Glomerular endothelial cell (primary cell): ENCODE measurements at places on chromosomes 5 and 9. TPM values are rescaled to one million over a fixed set of nuclear protein-coding genes. Genes with fewer than 3 reads are reported as not detected.

MARCHF3 gene
- total RNA-seq = 25.9 and 36.6 TPM in 2 replicates

- DNase-seq = no peak
Measured at GRCh38 chr5:53834500-53834899, 274.1 kb downstream of the NDUFS4 start.

- peak; percentile 2 for DNase-seq
Measured at GRCh38 chr9:100856238-100856637, 172.3 kb upstream of the PLPPR1 start.

DNA sequence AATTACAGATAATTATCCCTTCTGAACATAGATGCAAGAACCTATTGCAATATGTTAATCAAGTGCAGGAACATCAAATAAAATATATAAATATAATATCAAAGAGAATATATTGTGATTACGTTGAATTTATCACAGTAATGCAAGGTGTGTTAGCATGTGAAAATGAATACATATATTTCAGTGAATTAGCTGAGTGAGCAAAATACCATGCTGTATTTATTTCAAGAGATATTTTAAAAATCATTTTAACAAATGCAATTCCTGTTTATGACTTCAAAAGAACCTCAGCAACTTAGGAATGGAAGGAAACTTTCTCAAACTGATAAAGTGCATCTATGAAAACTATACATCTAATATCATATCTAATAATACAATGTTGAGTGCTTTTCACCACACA lies 856.9 kb upstream of the PTPRD start:
- no peak for DNase-seq
